Hypothalamus (tissue), 51 donors: ENCODE measurements at places on chromosomes 3 and 15.

DNA sequence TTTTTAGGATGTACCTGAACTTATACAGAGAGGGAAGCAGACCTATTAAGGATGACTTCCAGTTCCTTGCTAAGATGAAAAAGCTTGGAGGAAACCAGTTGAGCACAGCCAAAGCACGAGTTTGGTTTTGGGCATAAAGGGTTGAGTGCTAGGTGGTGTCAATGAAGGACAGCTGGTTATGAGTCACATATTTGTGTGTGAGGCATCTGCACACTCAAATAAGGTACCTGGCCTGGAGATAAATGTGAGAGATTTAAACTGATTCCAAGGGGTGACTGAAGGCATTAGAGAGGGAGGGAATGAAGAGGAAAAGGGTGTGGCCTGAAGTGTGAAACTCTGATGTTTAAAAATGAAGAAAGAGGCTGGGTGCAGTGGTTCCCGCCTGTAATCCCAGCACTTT is 486.7 kb downstream of the DIPK2A start:
- no peak for DNase-seq

GRCh38 chr15:69395991-69396390 is 18.2 kb upstream of the KIF23 start:
- no peak for DNase-seq

GRCh38 chr3:171038342-171038741 is 11.8 kb upstream of the SLC2A2 start:
- DNase-seq: no peak

DNA sequence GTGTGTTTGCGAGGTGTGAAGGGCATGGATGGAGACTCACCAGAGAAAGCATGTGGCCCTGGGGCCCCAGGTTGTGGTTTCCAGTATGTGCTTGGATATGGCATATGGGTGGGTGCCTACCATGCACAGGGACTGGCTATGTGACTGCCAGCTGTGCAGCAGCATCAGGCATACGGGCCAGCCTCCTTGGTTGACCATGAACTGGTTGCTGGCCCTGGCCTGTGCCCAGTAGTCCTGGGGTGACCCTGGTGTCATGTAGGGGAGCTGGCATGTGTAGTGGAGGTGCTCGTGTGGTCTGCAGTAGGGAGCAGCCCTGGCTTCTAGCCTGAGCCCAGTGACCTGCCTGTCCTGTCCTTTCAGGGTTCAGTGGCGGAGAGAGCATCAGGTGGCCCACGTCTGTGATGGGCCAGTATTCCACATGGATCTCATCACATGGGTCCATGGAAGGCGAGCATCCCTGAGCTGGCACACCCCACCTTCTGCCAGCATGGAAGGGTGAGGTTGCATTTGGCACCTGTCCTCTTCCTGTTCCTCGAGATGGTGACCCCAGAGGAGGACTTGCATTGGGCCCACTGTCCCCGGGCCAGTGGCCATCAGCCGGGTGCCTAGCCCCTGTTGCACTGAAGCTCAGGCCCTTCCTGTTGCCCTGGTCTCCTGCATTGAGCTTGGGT is 228.9 kb downstream of the SNRPN start:
- DNase-seq: no peak

DNA sequence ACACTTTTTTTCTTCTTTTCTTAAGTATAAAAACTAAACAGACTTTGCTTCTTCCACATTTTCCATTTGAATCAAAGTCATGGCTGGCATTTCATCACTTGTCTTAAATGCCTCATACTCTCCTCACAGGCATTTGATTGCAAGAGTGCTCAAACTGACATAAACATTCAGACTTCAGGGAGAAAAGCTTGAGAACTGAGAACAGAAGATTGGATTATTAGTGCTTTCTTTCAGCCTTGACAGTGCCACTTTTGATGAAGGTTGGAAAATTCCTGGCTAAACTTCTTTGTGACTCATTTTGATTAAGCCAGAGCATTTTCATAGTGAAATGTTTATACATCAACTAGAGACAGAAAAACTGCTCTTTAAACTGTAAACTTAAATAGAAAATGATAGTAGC is 544.4 kb downstream of the DIPK2A start:
- no peak for DNase-seq

- no peak for DNase-seq
These were observed 35.7 kb downstream of the TRPM1 start for GRCh38 chr15:31065824-31066223.

DNA sequence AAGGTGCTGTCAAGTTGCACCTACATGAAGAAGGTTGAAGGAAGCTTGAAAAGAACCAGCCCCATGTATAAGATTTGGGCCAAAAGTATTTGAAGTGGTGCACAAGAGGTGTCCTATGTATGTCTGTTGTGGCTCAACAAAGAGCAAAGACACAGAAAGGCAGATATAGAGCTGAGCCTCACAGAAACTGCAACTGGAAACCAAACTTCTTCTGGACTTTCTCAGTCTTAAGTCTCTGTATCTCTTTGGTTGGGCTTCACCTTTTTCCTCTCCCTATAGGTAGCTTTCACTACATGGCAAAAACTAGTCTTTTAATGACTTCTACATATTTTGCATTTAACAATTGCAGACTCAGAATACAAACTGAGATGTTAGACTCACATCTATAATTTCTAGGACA is 8.8 kb upstream of the CMC1 start:
- no peak for DNase-seq

GRCh38 chr3:156604642-156605144 is 49.8 kb upstream of the SSR3 start:
- DNase-seq: no peak

- DNase-seq: no peak
These were observed 16.0 kb upstream of the PCOLCE2 start for GRCh38 chr3:142904639-142905436.

DNA sequence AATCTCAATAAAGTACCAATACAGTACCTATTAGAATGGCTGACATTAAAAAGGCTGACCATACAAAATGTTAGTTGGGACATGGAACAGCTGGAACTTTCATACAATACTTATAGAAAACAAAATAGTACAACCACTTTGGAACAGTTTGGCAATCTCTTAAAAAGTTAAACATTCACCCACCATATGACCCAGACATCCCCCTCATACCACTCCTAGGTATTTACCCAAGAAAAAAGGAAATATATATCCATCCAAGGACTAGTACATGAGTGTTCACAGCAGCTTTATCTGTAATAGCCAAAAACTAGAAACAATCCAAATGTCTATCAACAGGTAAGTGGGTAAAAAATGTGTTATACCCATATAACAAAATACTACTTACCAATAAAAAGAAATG is 25.2 kb upstream of the ARF4 start:
- no peak for DNase-seq

- DNase-seq: no peak
These were observed 72.1 kb downstream of the OTOL1 start for GRCh38 chr3:161568671-161569070.

DNA sequence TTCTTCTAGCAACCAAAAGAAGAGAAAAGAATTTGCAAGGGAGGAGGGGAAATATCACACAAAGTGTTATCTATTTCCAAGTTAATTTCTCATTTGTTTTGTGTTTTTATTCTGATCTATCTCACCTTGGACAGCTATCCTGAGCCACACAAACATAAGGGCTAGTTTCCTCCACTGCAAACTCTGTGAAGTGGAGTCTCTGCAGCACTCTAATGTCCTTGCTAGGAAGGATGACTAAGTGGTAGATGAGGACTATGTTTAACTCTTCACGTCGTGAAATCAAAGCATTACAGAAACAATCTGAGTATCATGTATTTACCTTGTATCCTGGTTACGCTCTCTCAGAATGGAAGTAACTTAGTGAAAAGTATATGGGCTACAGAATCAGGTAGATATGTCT is 33.9 kb upstream of the CHRM5 start:
- no peak for DNase-seq

- DNase-seq: no peak
These were observed 42.5 kb upstream of the PIK3CB start for GRCh38 chr3:138877226-138877625.

GRCh38 chr15:25172691-25173090 is 217.9 kb downstream of the SNRPN start:
- no peak for DNase-seq

DNA sequence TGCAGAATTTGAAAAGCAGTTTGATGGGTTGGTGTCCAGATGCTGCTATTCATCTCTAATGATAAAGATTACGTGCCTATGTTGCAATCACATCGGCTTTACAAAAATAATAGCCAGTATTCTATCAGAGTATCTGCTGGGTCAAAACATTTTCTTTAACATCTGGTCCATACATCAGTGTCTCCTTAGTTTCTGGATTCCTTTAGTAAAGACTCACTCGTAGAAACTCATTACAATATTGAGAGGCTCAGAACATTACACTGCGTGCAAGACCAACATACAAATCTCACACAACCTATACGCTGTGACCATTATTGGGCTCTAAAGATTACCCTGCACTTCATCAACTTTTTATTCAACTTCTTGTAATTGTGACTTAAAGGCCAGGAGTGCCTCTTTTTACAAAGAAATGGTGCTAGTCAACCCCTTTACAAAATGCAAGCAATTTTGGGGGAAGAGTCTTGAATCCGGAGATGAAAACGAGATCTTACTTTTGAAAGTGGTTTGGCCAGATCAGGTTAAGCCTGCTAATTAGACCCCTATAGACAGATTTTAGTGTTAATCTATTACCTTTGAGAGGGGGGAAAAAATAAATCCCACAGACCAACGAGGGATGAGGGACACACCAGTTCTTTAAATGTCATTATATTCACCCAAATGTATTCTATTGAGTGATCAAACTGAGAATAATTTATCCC is 2.9 kb downstream of the TRA2B start:
- no peak for DNase-seq

- DNase-seq: peak; percentile 37
These were observed 24.5 kb upstream of the ARNT2 start for GRCh38 chr15:80379693-80380092.

GRCh38 chr3:134597390-134597970 is 53.3 kb downstream of the KY start:
- no peak for DNase-seq

GRCh38 chr3:143265501-143266070 is 146.0 kb downstream of the CHST2 start:
- no peak for DNase-seq

GRCh38 chr3:98617841-98618240 is 24.4 kb upstream of the CPOX start:
- no peak for DNase-seq

GRCh38 chr3:194294895-194295214 is 56.3 kb downstream of the CPN2 start:
- no peak for DNase-seq

- DNase-seq: no peak
These were observed 23.5 kb downstream of the TMOD2 start for GRCh38 chr15:51774916-51775315.

DNA sequence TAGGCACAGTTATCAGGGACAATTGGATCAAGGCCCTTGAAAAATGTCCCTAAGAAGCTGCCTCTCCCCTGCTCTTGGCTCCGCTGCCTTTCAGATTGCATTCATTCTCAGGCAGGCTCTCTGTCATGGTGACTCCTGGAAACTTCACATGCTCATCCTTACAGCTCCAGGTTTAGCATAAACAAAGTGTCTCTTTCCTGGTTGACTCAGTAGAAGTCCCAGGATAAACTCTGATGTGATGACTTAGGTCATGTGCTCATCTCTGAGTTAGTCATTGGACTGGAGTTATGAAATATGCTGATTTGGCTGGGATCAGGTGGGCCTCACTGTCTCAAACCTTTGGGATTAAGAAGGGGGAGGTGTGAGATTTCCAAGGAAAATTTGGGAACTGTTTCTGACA is 243.8 kb downstream of the ZNF621 start:
- no peak for DNase-seq

GRCh38 chr3:124886168-124887056 is 753 bp downstream of the ITGB5 start:
- peak; percentile 27 for DNase-seq

GRCh38 chr15:62482785-62483429 is 317.8 kb upstream of the C2CD4B start:
- no peak for DNase-seq

- DNase-seq: no peak
These were observed 13.9 kb downstream of the NLGN1 start for GRCh38 chr3:173411375-173411973.

DNA sequence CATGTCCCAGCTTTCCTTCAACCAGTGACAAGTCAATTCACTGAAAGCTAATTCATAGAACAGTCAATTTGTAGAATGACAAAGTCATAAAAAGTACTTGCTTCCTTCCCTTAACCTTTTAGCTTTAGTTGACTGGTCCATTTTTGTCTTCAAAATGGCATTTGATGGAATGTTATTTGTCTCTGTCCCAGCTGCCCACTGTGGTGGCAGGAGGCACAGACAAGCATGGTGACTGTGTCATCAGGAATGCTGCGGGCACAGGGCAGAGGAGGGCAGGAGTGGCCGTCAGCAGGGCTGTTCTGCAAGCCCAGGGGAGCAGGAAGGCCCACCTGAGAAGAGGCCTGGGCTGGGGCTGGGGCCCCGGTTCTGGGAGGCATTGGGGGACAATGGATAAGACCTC is 10.0 kb downstream of the IQSEC1 start:
- no peak for DNase-seq

DNA sequence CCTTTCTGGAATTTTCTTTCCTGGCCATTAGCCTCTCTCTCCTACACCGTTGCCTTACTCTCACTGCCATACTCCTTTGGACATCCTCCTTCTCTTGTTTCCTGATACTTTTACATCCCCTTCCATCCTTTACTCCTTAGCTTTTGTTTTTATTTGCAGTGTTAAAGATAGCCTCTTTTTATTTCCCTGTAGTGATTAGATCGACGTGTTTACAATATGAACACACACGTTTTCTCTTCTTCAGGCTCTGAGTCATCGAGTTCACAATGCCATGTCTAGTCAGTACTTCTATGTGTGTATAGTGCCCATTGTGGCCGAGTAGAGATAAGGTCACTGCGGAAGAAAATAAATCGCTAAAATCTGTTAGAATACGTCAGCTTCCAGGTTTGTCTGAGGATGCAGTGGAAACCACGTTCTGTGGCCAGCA is 208.5 kb downstream of the LPP start:
- DNase-seq: no peak

DNA sequence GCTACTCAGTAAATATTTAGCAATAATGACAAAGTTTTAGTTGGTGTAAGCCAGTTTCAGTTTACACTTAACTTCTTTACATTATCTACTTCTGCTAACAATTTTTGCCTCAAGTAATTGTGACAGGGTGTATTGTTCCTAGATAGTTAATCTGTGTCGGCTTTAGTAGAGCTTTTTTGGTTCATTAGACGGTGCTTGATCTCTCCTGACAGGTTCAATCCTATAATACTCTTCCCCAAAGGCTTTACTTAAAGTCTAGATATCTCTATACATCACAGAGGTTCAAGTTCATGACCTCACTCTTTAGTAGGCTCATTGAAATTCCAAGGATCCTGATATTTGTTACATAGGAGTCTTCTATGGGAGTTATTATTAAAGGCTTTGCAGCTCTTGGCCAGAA is 365.6 kb upstream of the DPPA4 start:
- no peak for DNase-seq

- no peak for DNase-seq
These were observed 2.6 kb downstream of the SPTBN5 start for GRCh38 chr15:41891226-41891625.

- DNase-seq: no peak
These were observed 21.7 kb downstream of the CCR9 start for GRCh38 chr3:45907769-45908705.

DNA sequence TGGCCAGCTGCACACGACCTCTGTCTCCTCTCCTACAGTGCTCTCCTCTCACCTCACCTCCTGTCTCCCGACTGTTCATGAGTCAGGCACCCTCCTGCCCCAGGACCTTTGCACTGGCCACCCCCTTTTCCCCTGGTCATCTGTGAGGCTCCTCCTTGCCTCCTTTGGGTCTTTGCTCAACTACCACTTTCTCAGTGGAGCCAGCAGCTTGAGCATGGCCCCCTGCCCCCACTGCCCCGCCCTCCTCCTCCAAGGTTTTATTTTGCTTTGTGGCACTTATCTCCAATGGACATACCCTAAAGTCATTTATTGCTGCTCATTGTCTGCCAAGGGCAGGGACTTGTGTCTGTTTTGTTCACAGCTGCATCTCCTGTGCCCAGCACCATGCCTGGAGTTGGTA is 64.3 kb downstream of the MGLL start:
- no peak for DNase-seq
